ENCODE measurements at places on chromosomes 6 and 20.
A peak's percentile ranks its signal among the peaks of the same experiment; 100 is the strongest.

GRCh38 chr20:20505554-20505953 lies 137.7 kb downstream of the INSM1 start:
- no peak for DNase-seq

GRCh38 chr6:1817033-1817761 lies 207.5 kb downstream of the FOXC1 start:
- DNase-seq, result no peak

DNA sequence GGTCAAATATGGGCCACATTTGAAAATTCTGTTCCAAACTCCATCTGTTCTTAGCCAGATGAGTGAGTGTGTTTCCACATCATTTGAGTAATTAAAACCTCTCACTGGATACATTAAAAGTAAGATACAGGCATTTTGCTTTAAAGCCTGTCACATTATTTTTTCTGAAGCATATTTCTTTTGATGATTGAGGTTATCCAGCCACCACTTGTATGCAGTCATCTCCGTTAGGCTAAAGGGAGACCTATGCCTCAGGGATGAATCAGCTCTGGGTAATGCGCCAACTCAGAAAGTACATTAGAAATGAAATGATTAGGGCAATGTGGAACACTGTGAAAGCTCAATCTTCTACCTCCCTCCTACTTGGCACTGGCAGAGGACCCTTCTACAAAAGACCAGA lies 90.7 kb downstream of the SNAP25 start:
- no peak for DNase-seq

- no peak for DNase-seq
These were observed 2.8 kb downstream of the FAM8A1 start for GRCh38 chr6:17602888-17603287.

GRCh38 chr6:151088599-151088935 lies 151.2 kb upstream of the AKAP12 start:
- no peak for DNase-seq

- DNase-seq, result no peak
These were observed 88.0 kb downstream of the MRPL14 start for GRCh38 chr6:44039191-44039719.

GRCh38 chr6:144305567-144305966 lies 20.4 kb downstream of the UTRN start:
- no peak for DNase-seq

DNA sequence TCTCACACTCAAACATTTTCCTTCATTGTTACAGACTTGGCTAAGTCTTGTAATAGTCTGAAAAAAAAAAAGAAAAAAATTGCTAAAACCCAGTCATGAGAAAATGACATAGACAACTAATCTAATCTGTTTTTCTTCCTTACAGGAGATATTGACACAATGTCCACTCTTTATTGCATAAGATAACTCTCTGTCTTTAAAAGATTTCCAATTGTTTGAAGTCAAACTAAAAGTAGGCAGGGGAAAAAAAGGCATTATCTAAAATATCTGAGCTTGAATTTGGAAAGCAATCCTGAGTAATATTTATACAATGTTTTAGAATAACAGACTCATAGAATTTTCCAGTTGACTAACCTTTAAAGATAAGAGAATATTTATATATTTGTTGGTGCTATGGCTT lies 233.0 kb upstream of the CEP162 start:
- no peak for DNase-seq

DNA sequence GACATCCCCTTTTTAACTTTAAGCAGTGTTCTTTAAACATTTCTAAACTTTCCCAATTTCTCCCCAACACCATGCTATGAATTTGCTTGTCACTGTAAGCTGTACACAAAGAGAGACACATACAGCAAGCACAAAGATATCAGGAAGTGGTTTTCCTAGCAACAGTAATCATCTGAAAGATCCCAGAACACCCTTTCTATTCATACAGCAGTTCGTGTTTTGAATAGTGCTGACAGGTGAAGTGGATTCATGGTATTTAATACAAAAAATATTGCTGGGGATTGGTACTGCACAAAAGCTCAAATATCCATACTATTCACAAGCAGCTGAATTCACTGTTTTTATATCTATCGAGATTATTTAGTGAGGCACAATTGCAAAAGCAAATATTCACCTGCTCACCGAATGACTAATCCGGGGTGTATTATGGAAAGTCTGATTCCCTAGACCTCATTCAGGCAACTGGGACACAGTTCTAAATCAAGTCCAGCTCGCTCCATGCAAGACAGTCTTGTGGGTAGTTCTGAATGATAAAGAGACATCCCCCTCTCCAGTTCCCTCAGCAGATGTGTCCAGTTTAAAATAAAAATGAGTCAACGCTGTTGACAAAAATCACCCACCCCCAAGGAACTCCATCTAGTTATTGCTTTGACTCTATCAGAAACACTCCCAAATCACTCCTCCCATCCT lies 107.1 kb upstream of the TSHZ2 start:
- no peak for DNase-seq

- no peak for DNase-seq
These were observed 7.7 kb downstream of the NPEPL1 start for GRCh38 chr20:58700121-58700821.

DNA sequence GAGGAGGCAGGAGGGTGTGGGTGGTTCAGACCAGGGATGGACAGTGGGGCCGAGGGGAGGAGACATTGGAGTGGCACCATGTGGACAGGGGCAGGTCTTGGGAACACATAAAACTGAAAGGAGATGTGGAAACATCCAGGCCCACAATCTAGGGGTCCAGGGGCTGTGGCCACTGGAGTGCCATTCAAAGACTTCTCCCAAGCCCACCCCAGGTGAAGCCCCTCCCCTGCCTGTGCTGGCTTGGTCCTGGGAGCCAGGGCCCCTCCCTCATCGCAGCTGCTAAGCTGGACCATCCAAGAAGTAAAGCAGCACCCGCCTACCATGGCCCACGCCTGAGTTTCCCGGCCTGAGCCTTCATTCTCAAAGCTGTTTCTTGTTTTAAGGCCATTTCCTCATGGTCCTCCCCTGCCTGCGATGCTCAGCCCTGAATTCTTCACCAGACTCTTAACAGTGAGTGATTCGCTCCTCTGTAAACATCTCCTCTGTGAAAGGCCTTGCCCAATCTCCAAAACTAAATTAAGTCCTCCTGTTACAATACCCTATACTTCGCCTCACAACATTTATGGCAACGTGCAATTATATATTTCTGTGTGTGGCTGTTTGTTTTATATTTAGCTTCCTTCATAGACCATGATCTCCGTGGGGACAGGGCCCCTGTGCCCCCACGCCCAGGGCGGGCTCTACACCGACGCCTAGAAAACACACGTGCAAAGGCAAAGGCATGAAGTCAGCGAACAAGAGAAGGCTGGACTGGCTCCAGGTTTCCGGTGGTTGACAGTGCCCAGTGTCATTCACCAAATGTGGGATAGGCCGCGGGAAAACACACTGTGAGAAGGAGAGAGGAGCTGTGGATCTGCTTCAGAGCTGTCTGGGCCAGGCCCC lies 267.8 kb downstream of the ERMARD start:
- DNase-seq, result no peak

DNA sequence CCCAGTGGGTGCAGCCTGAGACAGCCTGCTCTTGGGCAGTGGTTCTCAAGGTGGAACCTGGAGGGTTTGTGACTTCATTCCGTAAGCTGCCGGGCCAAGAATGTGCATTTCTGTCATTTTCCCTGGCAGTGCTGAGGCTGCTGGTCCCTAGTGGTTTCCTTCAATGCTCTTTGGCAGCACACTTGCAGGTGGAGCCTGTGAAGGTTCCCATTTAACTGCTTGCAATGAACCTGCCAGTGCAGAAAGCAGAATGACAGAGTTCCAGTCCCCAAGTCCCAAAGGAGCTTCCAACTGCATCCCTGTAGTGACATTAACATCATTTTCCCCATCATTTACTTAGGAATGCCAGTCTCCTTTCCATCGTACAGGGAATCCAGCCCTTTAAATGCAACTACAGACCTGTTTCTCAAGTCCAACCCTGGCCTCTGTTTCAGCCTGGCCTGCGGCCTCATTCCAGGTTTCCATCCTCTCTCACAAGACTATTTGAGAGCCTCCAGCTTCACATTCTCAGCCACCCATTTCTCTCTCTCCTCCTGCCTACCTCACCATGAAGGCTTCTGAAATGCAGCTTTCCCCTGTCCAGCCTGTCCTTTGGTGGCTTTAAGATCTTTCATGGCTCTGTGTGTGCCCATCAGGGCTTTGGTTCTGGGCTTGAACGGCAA lies 149.7 kb upstream of the GGTLC1 start:
- no peak for DNase-seq

DNA sequence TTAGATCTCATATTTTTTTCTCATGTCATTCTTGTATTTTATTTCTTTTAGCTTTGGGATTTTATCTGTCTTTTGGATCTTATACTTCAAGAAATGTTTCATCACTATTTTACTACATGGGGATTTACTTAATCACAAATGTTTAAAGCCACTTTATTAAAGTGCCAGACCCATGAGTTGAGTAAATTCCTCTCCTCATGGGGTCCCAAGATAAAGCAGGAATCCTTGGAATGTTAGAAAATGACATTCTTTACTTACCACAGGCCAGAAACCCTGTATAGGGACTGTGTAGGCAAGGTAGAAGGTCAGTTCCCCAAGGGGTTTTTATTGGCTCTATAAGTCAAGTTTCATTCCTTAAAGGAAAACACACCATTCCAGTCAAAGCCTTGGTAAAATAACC lies 28.4 kb upstream of the OR2J2 start:
- no peak for DNase-seq

DNA sequence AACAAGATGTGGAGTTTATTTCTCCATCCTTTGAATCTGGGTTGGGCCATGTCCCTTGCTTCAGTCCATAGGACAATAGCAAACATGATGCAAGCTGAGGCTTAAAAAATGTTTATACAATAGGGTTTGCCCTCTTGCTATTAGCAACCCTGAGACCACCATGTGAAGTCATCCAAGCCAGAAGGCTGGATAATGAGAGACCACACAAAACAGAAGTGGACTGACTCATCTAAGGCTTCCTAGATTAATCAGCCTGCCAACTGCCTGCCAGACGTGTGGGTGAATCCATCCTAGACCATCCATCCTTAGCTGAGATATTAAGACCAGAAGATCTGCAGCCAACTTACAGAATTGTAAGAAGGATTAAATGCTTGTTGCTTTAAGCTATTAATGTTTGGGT lies 38.1 kb upstream of the ISM1 start:
- peak; percentile 57 for DNase-seq

DNA sequence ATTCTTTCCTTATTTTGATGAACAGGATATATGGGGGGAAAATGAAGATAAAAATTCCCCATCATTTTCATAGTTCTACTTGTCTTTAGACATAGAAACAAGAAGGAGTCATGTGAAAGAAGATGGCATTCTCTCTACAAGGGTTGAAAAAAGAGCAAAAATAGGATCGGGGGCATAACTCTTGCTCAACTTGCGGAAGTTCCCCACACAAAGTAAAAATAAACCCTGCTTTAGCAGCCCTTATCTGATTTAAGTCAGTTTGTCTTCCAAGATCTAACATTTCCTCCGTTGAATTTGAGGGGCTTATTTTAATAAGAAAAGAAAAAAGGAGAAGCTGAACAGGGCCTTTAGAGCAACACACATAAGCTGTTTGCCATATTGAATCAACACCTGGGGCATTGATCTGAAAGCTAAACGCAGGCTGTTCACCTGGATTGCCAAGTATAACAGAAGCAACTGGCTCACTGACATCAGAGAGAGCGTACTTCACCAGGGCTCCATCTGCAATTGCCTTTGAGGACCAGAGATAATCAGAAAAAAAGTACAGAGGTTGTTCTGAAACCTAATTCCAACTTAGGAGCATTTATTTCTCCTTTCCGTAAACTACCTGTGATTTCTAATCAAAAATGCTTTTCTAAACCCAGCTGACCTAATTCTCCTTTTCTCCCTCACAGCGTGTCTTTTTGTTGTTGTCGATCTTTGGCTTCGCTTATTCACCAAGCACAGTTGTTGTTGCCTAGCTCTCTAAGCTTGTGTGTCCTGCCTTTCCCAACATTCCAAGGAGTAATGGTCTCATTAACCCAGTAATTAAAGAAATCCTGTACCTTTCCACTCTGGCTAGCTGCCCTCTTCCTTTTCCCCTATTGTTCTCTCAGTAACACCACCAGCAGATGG lies 568.0 kb downstream of the KIF16B start:
- DNase-seq, result no peak

DNA sequence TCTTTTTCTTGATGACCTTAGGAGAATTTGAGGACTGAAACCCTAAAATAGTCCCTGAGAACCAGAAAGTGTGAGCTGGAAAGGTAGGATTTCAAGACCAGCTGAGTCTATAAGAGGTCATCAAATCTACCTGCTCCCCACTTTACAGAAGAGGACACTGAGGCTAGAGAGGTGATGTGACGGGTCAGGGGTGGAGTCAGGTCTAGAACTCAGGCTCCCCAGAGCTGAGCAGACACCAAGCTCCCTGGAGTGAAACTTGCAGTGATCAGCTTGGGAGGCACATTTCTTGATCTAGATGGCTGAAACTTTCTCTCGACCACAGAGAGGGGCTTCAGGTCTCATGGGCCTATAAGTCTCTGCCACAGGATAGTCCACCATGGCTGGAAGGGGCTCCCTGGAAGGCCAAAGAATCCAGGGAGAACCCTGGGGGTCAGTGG lies 55.1 kb downstream of the HNF4A start:
- no peak for DNase-seq

DNA sequence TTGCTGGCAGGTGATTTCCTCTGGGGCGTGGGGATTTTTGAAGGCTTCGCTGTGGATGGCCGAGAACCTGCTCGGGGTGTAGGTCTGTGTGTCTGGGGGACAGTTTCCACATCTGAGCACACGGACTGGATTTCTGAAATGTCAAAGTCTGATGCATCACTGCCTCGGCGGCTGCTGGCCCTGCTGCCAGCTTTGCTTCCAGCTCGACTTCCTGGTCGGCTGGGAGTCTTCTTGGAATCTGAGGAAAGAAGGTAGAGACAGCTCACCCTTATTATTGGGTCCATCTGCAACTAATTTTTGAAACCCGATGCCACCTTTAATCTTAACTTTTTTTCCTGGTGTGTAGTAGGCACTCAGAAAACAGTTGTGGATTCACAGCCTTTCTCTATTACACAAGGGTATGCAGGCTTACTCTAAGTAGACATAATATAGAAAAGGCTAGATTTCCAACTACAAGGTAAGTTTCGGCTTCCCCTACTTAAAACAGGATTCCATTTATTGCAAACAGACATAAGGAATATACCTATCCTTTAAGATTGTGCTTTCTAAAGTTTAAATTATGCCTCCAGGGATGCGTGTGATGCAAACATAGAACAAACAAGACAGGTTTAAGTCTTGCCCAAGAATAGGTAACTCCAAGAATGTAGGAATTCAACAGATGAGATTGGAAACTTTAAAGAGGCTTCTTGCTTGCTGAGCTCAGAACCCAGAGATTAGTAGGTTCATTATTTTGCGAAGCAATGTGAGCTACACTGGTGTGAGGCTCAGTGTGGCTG lies 183.5 kb downstream of the DST start:
- DNase-seq, result no peak

GRCh38 chr6:17086469-17086868 lies 15.4 kb upstream of the STMND1 start:
- peak; percentile 19 for DNase-seq

GRCh38 chr6:105493736-105494135 lies 90.9 kb upstream of the PREP start:
- no peak for DNase-seq
